Putamen (tissue), 1 donor: ENCODE measurements at places on chromosomes 1 and 21.

DNA sequence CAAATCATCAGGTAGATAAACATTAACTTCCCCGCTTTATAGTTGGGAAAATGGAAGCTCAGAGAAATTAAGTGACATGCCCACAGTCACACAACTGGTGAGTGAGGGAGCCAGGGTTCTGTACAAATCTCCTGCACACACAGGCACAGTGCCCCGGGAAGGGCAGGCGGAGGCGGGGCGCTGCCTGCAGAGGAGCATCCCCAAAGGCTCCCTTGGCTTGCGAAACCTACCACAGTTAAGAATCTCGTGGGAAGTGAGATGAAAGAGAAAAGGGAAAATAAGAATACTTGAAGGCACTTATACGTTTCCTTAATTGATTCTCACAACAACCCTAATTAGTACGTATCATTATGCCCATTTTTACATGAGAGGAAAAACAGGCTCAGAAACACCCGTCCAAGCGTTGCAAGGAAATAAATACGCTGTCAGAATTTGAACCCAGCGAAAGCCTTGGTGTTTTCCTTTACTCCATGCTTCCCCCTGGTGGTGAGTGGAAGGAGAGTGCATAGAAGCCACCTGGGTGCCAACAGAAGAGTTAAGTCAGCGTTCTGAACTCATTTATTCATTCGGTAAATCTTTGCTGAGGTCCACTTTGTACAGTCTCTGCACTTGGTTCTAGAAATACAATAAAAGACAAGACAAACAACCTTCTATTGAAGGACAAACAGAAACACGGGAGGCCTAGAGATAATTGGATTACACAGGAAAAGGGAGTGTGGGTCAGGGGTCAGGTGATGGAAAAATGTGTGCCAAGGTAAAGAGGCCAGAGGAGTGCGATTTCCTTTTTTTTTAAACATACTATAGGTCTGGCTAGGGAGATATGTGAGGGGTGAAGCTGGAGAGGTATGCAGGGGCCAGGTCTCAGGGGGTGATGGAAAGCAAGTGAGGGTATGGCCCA is 28.4 kb downstream of the ACP6 start:
- no peak for DNase-seq

GRCh38 chr21:16585896-16586295 is 856.1 kb downstream of the USP25 start:
- no peak for DNase-seq

GRCh38 chr21:45364468-45365185 is 40.3 kb upstream of the COL18A1 start:
- DNase-seq: no peak

- DNase-seq: no peak
Measured at GRCh38 chr1:179036844-179037465, 11.3 kb downstream of the FAM20B start.

DNA sequence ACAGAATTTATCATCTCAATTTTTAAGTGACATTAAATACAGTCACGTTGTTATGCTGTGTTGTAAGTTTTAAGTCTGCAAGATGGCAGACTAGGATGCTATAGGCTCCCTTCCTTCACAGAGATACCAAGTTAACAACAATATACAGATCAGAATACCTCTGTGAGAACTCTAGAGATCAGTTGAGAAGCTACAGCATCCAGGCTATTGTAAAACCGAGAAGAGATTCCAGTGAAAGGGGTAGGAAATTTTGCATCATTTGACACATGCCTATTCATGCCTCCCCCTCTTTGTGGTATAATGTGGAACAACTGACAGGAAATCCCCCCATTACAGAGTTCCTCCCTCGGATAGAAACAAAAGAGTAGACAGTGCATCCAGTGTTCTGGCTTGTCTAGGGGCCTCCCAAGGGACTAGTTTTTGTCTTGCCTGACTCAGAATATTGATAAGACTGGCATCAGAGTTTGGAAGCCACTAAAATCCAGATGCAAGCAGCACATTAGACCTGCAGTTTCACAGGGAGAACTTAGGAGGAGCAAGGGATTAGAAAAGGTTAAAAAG is 80.6 kb downstream of the LBR start:
- DNase-seq: no peak

DNA sequence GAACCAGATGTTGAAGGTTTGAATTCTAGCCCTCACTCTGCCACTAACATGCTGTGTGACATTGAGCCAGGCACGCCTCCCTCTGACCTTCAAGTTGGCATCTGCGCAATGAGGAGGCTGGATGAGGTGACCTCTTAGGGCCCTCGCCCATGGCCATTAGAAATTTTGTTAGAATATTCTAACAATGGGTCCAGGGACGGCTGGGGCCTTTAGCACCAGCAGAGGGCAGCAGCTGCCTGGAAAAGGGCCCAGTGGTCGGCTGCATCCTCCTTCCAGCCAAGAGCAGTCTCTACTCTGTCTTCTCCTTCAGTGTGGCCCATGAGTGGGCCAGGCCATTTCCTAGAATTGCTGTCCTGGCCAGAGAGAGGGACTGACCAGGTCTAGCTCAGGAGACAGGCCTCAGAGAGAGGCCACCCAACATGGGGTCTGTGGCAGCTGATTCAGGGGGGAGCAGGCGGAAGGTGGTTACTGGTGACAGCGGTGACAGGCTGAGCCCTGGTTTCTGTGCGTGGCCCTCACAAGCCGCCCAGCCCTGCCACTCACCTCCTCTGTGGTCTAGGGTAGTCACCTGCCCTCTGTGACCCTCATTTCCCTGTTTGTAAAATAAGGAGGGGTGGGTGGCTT is 101.3 kb upstream of the ACTL8 start:
- peak; percentile 26 for DNase-seq

DNA sequence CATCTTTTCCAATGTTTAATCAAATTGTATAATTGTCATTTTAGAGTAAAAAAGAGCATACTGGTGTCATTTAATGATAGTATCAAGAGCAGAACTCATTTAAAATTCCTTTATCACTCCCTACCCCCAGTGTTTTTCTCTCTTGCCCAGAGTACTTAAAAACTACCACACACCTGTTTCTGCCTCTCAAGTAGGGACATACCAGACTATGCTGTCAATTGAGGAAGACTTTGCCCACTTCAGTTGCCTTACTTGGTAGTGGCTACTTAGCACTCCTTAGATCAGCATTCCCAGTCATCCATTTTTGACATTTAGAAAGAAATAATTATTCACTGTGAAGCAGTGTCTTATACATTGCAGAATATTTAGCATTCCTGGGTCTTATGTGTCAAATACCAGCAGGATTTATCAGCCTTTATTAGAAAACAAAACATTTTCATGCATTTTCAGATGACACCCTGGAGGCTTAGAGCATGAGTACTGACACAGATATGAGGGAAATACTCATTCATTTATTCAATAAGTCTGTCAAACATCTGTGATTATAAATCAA is 127.5 kb upstream of the RGS1 start:
- no peak for DNase-seq

DNA sequence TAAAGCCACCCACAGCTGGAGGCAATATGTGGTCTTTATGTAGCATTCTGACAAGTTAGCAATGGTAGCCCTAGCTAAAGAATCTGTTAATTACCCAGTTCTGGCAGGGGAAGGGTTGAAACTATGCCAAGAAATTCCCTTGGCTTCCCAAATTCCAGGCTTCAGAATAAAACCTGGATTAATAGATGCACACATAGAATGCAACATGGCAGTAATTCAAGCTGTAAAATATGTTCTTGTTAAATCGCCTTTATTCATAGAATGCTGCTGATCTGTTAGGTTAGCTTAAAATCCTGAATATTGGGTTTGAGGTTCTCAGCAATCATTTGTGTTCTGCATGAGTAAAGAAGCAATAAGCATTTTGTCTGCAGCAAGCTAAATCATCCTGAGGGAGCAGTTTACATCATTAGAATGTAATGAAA is 80.1 kb downstream of the ZNF326 start:
- DNase-seq: no peak

GRCh38 chr1:117754061-117754969 is 148.5 kb downstream of the TENT5C start:
- peak; percentile 39 for DNase-seq

DNA sequence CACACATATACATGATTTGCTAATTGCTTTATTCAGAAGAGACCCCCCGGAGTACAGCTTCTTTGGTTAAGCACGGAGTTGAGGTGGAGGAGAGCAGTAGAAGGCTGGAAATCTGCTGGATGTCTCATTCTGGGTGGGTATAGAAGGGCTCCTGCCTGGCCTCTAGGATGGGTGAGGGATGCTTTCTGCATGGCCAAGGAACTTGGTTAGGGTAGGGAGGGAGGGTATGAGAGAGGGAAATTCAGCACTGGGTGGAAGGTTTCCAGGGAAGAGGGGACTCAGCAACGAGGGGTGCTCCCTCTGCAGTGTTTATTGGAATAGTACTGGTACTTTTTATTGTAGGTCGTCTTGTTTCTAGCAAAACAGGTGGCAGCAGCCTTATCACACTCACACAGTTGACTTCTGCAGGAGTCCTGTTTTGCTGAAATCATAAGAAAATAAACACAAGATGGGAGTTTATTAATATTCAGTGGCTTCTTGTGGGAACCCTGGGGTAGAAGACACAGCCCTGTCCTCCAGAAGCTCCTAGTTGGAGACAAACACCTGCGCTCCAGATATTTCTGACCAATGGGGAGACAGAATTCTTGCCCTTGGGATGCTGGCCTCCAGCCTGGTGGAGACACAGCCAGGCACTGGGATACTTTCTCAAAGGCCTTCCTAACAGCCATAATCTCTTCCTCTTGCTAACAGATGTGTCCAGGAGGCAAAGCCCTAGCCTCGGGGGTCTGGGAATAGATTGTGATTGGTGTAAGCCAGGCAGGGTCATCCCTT is 3.8 kb downstream of the PLA2G2A start:
- DNase-seq: no peak

- DNase-seq: no peak
Measured at GRCh38 chr21:20330652-20331051, 667.6 kb upstream of the NCAM2 start.

- no peak for DNase-seq
Measured at GRCh38 chr1:196136396-196136795, 471.8 kb downstream of the KCNT2 start.

DNA sequence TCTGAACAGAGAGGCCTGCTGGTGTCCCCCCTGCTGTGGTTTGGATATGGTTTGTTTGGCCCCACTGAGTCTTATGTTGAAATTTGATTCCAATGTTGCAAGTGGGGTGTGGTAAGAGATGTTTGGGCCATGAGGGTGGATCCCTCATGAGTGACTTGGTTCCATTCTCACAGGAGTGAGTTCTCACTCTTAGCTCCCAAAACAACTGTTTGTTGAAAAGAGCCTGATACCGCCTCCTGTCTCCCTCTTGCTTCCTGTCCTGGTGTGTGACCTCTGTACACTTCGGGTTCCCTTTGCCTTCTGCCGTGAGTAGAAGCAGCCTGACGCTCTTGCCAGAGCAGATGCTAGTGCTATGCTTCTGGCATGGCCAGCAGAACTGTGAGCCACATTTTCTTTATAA is 60.5 kb downstream of the C21orf91 start:
- no peak for DNase-seq

DNA sequence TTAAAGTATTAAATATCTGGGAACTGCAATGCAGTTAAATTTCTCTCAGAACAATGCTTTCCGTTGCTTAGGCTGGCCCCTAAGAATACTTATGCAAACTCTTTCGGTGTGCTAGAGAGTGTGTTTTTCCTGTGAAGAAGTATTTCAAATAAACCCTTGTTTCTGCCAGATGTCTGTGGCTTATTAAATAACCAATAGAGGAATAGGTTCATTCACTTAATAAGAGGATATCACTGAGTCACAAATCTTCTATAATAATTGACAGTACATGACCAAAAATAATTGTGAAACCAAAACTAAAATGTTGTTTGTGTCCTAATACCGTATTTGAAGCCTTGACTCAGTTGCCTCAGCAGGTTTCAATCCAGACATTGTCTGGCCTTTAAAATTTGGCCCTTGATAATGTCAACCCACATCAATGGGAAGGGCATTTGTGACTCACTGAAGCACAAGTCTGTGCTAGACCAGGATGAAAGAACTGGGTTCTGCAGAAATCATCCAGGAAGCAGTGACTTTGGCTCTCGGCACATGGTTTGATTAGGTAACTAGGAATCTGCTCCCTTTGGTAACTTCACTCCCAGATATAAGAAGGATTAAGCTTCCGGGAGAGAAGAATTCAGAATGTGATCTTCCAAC is 104.2 kb upstream of the BARHL2 start:
- no peak for DNase-seq

GRCh38 chr1:209609791-209610630 is 26.5 kb downstream of the CAMK1G start:
- no peak for DNase-seq

DNA sequence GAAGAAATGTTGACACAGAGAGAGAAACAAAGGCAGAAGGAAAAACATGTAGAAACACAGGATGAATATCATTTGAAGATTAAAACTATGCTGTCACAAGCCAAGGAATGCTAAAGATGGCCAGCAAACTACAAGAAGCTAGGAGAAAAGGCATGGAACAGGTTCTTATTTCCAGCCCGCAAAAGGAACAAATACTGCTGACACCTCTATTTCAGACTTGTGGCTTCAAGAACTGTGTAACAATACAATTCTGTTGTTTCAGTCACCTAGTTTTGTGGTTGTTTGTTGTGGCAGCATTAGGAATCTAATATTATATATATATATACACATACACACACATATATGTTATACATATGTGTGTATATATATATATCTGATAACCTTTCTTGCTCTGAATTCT is 1543.9 kb downstream of the KCNT2 start:
- DNase-seq: no peak

- DNase-seq: no peak
Measured at GRCh38 chr1:47872886-47873285, 124.3 kb downstream of the TRABD2B start.

DNA sequence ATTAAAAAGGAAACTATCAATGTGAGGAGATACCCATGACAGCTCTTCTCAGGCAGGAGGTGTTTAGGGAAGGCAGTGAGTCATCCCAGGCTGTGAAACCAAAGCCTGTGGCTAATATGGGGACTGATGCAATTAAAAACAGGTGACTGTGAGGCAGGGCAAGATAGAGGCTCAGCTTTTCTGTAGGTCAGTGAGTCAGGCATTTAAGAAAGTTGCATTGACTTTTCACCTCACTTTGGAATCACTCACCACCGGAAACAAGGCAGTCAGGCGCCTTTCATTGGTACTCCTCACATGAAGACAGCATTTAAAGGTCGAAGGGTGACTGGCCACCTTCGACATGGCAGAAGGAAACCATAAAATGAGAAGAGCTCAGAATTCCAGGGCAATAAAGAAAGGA is 54.5 kb downstream of the PAPPA2 start:
- no peak for DNase-seq
